ENCODE measurements at places on chromosomes 12 and 14.

- no peak for DNase-seq
Observed at GRCh38 chr12:6819106-6820030, 2.3 kb upstream of the GPR162 start.

- peak; percentile 36 for DNase-seq
Observed at GRCh38 chr12:76943008-76943407, 64.2 kb upstream of the CSRP2 start.

DNA sequence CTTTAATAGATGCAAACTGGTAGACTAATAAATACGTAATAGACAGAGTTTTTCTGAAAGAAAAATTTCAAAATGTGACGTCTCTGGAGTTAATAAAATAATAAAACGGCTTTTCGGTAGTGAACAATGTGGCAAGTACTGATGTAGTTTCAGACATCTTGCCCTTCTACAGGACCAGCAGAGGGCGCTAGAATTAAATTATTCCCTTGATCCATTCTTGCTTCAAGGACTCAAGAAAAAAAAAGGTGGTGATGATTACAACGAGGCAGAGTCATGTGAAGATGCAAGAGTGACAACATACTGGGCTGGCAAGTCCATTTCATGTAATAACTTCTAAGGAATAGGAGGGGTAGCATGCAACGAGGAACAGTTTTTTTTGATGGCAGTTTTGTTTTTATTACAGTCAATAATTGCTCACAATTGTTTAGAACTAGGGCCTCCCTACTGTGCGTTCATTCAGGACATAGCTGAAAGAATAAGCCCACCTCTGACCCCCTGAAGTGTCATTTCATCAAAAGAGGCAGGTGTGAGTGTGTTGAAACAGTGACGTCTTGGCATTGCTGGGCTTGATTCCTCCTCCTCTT is 101.0 kb upstream of the GZMB start:
- DNase-seq = peak; percentile 89

- no peak for DNase-seq
Observed at GRCh38 chr14:70004791-70005190, 125.6 kb downstream of the SMOC1 start.

DNA sequence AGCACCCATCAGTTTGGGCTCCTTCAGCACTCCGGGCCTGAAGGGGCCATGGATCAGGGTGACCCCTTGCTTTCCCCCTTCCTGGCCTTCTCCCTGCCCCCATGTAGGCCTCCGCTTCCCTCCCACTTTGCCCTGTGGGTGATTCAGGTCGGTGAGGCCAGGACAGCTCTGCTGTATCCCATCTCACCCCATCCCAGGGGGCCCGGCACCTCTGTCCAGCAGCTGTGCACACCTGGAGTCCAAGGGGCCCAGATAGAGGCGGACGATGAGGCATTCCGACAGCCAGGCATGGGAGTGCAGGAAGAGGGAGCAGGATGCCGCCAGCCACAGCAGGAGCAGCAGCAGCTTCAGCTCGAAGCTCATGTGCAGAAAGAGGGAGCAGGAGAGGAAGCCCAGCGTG is 11.4 kb downstream of the LTB4R start:
- DNase-seq = no peak

- no peak for DNase-seq
Observed at GRCh38 chr14:37201724-37202123, 4.0 kb downstream of the MIPOL1 start.

DNA sequence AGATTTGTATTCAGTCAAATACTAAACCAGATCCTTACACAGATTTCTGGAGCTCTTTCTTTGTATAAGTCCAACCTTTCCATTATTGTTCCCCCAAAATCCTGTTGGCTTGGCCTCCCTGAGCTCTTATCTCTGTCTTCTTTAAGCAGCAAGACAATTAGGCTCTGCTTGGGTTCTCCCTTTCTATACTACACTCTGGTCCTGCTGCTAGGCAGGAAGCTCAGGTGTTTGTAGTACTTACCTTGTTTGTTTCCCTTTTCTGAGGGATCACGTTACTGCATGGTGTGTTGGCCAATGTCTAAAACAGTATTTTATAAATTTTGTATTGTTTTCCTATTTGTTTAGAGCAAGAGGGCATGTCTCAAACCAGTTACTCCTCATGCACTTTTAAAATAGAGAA is 192.9 kb downstream of the PRKD1 start:
- no peak for DNase-seq

GRCh38 chr12:58678753-58679152 is 241.6 kb downstream of the LRIG3 start:
- no peak for DNase-seq

GRCh38 chr14:56742391-56742878 is 67.8 kb downstream of the OTX2 start:
- DNase-seq = no peak

DNA sequence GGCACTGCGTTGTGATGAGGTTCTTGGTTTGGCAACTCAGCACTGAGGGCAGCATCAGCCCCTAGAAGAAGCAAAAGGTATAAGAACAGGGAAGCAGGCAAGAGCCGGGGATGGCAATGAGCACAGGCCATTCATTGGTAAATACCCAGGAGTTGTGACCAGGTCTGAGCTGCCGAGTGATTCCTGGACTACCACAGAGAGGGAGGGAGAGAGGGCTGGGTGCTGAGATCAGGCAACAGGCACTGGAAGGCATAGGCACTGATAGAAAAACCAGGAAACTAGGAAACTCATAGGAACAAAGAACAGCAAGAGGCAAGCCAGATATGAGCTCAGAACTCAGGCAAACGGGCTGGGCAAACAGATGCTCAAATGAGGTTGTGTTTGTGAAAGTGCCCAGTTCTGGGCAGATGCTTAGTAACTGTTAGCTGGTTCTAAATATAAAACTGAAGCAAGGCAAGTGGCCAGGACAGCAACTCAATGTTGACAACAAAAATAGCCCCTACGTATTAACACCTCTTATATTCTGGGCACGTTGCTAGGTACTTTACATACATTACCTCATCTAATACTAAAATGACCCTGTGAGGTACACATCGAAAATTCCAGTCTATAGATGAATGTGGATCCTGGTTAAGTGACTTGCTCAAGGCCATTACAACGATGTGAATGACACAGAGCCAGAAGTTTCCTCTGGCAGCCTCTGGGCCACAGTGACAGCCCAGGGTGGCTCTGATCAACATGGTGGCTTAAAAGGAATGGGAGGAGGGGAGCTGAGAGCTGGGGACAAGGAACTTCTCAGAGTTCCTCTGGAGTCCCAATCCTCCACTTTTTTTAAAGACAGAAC is 121.1 kb downstream of the PRMT8 start:
- DNase-seq = no peak

DNA sequence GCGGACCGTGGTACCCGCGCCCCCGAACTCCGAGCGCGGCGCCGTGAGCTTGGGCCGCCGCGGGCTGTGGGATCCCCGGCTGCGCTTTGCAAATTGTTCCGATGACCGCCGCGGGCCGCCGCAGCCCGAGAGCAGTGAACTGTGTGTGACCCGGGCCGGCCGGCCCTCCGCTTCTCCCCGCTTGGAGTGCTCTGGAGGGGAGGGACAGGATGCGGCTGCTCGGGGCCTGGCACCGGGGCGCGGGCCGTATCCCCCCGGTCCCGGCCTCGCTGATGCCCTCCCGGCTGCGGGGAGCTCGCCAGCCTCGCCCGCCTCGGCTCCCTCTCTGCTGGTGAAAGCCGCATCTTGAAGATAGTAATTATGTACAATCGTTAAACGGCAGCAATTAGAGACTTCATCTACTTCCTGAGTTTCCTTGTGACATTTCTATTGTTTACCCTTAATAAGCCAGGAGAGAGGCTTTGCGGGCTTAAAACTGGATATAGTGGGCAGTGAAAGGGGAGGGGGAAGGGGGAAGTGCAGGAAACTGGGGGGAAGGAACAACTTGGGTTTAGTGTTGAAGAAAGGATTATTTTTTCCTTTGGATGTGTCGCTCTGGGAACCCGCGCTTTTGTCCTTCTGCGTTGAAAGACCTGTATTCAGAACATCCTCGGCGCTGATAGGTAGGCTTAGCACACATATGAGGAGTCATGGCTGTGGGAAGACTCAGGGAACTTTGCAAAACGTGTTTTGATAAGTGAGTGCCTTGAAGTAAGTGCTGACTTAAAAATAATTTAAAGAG is 1.2 kb downstream of the PELI2 start:
- DNase-seq = peak; percentile 70

- DNase-seq = no peak
Observed at GRCh38 chr14:37515771-37516170, 79.3 kb downstream of the FOXA1 start.

- peak; percentile 50 for DNase-seq
Observed at GRCh38 chr12:109625131-109625559, 51.6 kb downstream of the MVK start.

DNA sequence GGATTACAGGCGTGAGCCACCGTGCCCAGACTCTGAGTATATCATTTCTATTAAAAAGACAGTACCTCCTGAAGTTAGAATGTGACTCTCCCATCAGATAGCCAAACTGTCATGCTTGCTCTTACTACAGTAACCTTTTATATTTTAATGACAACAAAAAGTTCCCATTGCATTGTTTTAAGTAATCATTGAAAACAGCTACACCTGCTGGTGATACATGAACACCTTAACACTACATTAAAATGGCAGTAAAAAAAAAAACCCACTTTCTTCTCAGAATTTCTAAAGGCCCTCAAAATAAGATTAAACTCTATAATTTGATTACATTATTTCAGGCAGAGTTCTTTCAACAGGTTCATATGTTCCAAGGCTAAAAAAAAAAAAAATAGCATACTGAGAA is 76.7 kb downstream of the SH2B3 start:
- no peak for DNase-seq

DNA sequence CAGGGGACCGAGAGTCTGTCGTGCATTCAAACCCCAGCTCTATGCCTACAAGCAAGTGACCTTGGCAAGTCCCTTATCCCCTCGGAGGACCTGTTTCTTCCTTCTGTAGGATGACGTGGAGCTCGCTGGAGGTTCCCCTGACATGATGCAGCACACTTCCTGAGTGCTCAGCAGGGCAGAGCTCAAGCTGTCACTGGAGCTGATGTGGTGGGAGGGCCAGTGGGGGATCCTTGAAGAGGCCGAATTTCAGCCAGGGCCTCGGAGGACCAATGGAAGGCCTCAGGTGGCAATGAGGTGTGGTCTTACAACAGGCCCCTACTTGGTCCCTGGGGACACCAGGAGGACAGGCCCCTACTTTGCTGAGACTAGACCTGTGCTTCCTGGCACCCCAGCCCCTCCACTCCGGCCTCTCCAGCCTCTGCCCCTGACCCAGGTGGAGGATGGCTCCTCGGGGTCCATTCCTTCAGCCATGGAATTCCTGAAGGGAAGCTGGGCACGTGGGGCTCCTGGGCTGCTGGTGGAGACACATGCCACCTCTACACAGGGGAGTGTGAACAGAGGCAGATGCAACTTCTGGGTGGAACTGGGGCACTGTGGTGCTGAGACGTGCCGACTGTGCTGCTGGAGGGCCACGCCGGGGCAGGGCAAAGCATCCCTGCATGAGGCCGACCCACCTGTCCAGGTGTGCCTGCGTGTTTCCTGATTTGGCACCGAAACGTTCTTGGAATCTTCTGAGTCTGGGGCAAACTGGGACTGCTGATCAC is 18.7 kb upstream of the KIF26A start:
- DNase-seq = no peak

DNA sequence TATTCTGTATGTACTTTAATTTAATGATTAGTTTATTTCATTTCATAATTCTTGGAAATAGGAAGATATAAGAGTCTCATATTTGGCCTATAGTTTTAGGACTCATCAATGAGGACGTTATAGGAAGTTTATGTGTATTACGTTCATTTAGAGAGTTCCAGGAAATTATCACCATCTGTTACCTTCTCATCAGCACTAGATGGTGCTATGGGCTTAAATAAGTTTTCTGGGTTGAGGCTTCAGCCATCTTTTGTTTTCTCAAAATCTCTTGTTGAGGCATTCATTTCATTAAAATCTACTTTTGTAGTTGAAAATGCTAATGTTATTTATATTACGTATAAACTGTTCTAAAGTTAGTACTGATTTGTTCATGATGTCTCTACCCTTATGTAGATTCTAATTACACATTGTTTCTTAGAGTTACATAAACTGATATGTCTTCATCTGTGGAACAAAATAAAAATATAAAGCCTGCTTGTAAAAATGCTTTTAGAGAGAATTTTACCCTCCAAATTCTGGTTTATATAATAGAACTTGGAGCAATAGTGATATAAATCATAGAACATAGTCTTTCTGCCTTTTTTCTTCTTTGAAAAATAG is 89.2 kb downstream of the CFAP54 start:
- DNase-seq = peak; percentile 84

DNA sequence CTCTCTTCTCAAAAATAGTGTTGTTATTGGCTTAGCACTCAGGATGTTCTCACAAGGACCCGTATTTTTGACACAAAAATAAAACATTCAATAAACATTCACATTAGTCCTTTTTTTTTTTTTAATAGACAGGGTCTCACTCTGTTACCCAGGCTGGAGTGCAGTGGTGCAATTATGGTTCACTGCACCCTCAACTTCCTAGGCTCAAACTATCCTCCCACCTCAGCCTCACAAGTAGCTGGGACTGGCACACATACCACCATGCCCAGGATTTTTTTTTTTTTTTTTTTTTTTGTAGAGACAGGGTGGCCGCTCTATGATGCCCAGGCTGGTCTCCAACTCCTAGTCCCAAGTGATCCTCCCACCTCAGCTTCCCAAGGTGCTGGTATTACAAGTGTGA is 27.0 kb downstream of the PPP1R13B start:
- no peak for DNase-seq

GRCh38 chr12:77816196-77816595 is 14.5 kb upstream of the NAV3 start:
- no peak for DNase-seq

DNA sequence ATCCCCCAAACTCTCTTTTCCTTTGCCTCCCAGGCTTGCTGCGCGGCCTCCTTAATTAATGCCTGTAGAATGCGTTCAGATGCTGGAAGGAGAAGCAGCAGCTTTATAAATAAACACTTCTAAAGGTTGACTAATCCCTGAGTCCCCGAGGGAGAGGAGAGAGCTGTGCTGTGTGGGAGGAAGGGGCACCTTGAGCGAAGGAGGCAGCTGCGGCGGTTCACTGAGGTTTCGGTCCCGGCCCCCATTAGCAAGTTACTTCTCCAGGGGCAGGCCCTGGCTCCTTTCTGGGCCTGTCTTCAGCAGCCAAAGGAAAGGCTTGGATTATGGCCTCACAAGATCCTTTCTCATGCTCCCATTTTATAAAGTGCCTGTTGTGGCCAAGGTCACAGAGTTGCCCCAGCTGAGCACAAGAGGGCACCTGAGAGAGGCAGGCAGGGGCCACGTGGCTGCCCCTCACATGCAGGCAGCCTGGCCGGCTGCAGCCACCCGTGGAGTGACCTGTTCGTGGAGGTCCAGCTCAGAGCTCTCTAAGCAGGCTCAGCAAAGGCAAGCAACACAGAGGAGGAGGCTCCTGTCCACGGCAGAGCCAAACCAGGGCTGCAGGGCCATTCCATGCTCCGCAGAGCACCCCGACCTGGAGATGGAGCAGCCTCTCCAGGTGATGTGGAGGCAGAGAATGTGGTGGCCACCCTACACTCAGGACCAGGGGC is 15.0 kb upstream of the CACNA2D4 start:
- DNase-seq = peak; percentile 45

DNA sequence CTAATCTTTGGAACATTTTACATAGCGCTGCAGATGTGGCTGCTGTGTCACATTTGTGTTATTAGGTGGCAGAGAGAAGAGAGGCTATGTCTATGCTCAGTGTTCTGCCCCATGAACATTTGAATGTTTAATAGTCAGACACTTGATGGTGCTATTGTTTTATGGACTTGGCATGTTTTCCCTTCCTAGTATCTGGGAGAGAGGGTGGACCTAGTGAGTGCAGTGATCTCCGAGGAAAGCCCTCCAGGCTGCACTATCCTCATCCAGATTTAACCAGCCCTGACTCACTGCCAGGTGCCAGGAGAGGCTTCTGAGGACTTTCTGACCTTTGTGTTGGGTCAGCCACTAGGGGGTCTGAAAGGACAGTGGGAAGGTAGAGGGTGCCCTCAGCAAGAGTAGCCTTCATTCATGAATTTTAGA is 24.3 kb downstream of the ZFC3H1 start:
- DNase-seq = no peak
